Activated naive CD8-positive, alpha-beta T cell treated with anti-CD3 and anti-CD28 coated beads, Interleukin-2, amount 50 U/mL, for 24 hours (primary cell): ENCODE measurements at places on chromosomes 6 and 20.

DNA sequence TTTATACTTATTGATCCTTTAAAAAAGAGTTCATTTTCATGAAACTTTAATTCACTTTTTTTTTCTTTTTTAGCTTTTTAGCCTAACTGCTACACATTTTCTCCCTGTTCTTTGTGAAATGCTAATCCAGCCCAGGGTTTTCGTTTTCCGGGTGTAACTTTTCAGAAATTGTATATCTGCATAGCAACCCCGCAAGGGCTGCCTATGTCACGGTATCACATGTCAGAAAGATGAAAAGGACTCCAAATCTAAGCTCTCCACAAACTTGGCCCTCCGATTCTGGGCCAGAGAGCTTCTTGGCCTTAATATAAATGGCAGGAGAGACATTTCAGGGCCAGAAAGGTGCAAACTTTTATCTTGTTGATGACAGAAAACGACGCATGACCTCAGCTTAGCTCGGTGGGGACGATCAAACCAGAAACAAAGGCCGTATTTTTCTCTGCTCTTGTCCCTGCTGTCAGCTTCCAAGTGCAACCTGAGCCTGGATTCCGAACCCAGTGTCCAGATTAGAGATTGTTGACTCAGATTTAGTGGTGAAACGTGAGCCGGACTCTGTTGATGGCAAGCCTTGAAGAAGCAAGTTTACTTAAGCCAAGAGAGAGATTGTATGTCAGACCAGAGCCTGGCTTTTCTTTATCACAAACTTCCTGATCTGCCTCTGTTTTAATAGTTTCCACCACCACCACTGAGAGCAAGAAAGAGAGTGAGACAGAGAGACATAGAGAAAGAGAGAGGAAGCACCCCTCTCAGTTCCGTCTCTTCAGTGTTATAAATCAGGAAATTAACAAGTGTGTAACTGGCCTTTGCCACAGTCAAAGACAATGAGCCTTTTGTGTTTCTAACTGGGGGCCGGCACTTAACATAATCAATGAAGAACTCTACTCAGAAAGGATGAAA, 157.8 kb downstream of the SCML4 start:
- no peaks in the 10 kb centered on the region for H3K36me3 ChIP-seq
- H3K27me3 ChIP-seq, result no peaks in the 10 kb centered on the region
- H3K27ac ChIP-seq, result no peak overlapping the region
- peaks cover 21% of the 10 kb centered on the region for H3K4me1 ChIP-seq

- no peak overlapping the region for H3K27ac ChIP-seq
- peaks cover 37% of the 10 kb centered on the region for H3K4me1 ChIP-seq
- peaks cover 47% of the 10 kb centered on the region for H3K36me3 ChIP-seq
Measured at GRCh38 chr6:143141442-143141841, 80.8 kb downstream of the AIG1 start.

- H3K36me3 ChIP-seq, result no peaks in the 10 kb centered on the region
- H3K27me3 ChIP-seq, result peaks cover 8% of the 10 kb centered on the region
- DNase-seq, result no peak
- no peak overlapping the region for H3K27ac ChIP-seq
- H3K4me1 ChIP-seq, result no peaks in the 10 kb centered on the region
Measured at GRCh38 chr6:52612336-52613054, 35.6 kb upstream of the TRAM2 start.

DNA sequence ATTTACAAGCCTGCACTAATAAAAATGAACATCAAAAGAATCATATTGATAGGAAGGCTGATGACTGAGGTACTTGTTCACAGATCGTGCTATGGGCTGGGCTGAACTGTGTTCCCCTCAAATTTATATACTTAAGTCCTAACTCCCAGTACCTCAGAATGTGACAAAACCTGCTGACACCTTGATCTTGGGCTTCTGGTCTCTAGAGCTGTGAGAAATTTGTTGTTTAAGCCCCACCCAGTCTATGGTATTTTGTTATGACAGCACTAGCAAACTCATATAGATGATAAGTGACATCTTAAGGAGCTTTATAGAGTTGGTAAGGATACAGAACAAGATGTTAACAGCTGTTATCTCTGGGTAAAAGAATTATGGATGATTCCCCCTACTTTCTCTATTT, 13.8 kb downstream of the UBE2V1 start:
- peaks cover 53% of the 10 kb centered on the region for H3K4me1 ChIP-seq
- no peaks in the 10 kb centered on the region for H3K27me3 ChIP-seq
- no peak overlapping the region for H3K27ac ChIP-seq
- no peak for DNase-seq
- H3K36me3 ChIP-seq, result peaks cover 42% of the 10 kb centered on the region

DNA sequence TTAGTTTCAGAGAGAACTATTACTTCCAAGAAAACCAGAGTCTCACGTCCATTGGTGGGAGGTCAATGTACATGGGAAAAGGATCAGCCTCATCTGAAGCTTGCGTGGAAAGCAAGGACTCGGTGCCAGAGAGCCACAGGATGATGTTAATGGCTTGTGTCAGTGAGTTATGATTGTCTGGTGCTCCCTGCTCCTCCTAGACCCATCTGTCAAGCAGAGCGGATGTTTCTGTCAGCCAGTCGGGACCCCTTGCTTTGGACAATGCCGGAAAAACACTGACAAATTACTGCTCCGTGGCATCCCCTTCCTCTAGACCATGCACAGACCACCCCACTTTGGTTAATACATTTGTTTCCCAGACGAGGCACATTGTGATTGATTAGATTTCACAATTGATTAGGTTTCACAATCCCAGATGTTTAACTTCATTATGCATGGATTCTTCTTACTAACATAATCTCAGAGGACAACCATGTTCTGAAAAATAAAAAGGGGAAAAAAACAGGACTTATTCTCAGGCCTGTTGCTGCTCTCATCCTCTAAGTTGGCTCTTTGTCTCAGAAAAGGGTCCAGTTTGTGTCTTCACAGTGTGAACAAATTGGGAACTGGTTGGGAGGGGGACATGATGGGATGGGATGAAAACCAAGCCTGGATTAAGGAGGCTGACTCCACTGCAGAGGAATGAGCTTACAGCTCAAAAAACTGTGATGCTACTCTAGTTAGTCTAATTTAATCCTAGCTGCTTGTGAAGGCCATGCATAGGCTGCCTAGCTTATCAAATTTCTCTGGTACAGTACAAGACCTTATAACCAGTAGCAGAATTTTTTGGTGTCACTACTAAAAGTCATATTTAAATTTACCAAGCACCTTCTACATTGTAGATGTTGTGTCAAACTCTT, 51.9 kb downstream of the UNC5CL start:
- H3K27ac ChIP-seq, result no peak overlapping the region
- DNase-seq, result no peak
- H3K4me3 ChIP-seq, result no peak overlapping the region
- no peaks in the 10 kb centered on the region for H3K4me1 ChIP-seq

DNA sequence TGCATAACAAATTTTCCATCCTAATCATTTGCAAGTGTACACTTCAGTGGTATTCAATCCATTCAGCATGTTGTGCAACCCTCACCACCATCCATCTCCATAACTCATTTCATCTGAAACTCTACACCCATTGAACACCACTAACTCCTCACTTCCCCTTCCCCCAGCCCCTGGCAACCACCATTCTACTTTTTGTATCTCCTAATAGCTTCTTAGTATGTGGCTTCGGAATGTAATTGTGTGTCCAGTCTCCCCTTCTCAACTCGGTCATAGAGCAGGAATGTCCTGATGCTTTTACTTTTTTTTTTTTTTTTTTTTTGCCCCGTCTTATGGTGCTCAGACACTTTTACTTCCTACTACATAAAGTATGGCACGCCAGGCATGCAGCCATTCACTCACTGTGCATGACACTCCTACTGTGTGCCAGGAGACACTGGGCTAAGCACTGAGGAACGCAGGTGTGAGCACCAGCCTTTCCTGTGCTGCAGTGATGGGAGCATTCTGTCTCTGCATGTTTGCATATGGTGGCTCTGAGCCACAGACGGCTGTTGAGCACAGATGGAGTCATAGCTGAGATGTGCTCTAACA, 15.3 kb downstream of the HCK start:
- H3K4me1 ChIP-seq, result peaks cover 5% of the 10 kb centered on the region
- no peaks in the 10 kb centered on the region for H3K36me3 ChIP-seq
- H3K27ac ChIP-seq, result no peak overlapping the region
- no peak for DNase-seq

DNA sequence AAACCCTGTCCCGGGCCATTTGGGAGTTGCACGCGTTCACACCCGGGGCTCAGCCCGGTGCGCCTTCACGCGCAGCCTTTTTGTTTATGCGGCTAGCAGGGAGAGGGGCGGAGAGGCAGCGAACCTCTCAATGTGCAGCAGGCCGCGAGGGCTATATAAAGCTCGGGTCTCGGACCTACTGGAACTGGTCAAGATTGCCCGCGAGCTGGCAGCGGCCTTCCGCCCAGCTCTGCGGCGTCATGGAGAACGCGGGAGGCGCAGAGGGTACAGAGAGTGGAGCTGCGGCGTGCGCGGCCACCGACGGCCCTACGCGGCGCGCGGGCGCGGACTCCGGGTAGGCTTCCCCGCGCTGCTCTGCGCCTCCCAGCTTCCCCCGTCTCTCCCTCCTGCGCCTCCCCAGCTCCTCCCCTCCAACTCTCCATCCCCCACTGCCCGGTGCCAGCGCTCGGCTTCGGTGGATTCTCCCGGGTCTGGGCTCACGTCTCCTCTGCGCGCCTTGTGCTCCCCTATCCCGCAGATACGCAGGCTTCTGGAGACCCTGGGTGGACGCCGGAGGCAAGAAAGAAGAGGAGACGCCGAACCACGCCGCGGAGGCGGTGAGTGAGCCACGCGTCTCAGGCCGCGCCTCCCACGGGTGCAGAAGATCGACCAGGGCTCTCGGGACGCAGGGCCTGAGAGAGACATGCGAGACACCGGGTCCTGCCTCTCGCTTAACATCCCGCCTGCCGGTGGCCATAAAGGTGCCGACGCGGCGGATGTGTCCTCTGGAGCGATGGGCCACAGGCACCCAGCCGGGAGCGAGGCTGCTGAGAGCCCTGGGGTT, at the start of gene RIPPLY2:
TSS of gene RIPPLY2 (plus strand) at position 183 of the 823 bp plus-strand sequence. CDS start at position 240, 57 bp downstream.
- H3K27ac ChIP-seq, result no peak within 1 kb of the TSS
- H3K4me1 ChIP-seq, result peaks cover 15% of the 10 kb centered on the region
- no peaks in the 10 kb centered on the region for H3K36me3 ChIP-seq
- H3K27me3 ChIP-seq, result peaks cover 69% of the 10 kb centered on the region
- DNase-seq, result peak; percentile 18
- peak within 1 kb of the TSS; percentile 69 for H3K4me3 ChIP-seq

DNA sequence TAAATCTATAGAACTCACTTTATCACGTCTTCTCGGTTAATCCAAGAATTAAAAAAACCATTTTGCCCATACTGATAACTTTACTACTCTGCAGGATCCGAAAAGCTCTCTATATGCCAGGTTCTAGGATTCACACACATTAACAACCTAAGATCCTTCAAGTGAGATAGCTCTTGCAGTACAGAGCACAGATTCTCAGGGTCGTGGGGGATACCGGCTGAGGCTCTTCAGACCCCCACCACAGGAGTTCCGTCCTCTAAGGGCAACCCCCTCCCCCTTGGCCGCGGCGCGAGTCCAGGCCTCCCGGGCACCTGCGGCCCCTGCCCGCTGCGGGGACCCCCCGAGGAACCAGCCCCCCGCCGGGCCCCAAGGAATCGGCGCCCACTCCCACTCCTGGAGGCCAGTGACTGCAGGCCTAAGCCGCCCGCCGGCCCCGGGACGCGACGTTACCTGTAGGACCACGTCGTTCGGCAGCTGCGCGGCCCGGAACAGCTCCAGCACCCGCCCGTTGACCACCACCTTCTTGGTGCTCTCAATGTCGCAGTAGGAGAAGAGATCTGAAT, 892 bp downstream of the REPS1 start:
- no peaks in the 10 kb centered on the region for H3K27me3 ChIP-seq
- DNase-seq, result no peak
- no peaks in the 10 kb centered on the region for H3K36me3 ChIP-seq
- H3K27ac ChIP-seq, result peak overlapping the region; percentile 70
- H3K4me1 ChIP-seq, result peaks cover 11% of the 10 kb centered on the region
- no peak overlapping the region for H3K4me3 ChIP-seq

DNA sequence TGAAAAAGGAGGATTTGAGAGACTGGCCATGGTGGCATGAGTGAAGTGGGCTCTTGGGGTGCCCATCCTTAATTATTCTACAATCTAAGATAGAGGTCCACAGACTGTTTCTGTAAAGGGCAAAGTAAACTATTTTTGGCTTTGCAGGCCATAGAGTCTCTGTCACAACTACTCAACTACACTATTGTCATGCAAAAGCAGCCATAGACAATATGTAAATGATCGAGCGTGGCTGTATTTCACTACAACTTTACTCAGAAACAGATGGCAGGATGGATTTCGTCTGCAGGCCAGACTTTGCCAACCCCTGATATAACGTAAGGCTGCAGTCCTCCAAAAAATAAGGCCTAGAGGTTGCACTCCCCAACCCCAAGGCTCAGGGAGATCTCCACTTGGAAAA, 58.2 kb upstream of the NAA20 start:
- H3K4me3 ChIP-seq, result no peak overlapping the region
- no peaks in the 10 kb centered on the region for H3K27me3 ChIP-seq
- H3K4me1 ChIP-seq, result no peaks in the 10 kb centered on the region
- H3K27ac ChIP-seq, result no peak overlapping the region
- DNase-seq, result no peak
- H3K36me3 ChIP-seq, result no peaks in the 10 kb centered on the region

DNA sequence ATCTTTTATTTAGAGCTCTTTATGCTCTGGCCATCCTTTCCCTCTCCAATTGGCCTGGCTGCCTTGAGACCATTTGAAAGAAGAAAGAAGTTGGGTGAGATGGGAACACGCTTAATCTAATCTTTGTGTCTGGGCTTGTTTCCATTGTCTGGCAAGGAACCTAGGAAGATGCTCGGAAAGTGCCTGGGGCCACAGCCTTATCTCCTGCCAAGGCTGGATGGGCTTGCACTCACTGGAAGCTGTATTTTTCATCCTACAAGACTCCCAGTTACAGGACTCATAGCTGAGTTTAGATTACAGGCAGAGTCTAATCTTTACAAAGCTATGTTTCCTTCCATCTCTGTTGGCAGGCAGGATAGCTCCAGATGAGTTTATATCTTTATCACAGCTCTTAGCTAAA, 33.1 kb upstream of the CDYL start:
- H3K27me3 ChIP-seq, result peaks cover 7% of the 10 kb centered on the region
- no peak overlapping the region for H3K4me3 ChIP-seq
- H3K27ac ChIP-seq, result no peak overlapping the region
- no peak for DNase-seq
- H3K36me3 ChIP-seq, result no peaks in the 10 kb centered on the region
- no peaks in the 10 kb centered on the region for H3K4me1 ChIP-seq
